Fibroblast of skin of scalp (primary cell): ENCODE measurements at places on chromosomes 3 and 15.

GRCh38 chr15:44482090-44482489, 54.7 kb downstream of the CTDSPL2 start:
- DNase-seq = no peak

GRCh38 chr3:32837789-32838188, 20.0 kb downstream of the TRIM71 start:
- DNase-seq = no peak

DNA sequence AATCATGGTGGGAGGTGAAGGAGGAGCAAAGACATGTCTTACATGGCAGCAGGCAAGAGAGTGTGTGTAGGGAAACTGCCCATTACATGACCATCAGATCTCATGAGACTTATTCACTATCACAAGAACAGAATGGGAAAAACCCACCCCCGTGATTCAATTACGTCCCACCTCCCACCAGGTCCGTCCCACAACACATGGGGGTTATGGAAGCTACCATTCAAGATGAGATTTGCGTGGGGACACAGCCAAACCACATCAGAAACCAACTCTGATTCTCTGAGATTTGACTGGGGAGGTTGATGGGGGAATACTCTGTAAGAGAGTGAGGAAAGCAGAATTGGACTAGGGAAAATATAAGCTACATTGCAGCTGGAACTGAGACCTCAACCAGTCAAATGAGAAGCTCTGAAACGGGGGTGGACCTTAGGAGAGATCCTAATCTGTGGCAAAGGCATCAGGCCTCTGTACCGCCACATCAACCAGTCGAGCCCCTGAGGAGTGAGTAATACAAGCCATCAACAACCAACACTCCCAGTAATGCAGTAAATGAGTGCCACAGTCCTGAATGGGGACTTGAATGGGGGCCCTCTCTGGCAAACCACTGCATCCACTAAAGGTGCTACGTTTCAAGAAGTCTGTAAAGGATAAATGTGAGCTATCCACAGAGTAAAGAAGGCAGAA, 207.9 kb upstream of the GADL1 start:
- no peak for DNase-seq

- no peak for DNase-seq
Measured at GRCh38 chr3:57556459-57557084, 498 bp downstream of the PDE12 start.

- no peak for DNase-seq
Measured at GRCh38 chr15:66845266-66845785, 143.3 kb downstream of the SMAD6 start.

DNA sequence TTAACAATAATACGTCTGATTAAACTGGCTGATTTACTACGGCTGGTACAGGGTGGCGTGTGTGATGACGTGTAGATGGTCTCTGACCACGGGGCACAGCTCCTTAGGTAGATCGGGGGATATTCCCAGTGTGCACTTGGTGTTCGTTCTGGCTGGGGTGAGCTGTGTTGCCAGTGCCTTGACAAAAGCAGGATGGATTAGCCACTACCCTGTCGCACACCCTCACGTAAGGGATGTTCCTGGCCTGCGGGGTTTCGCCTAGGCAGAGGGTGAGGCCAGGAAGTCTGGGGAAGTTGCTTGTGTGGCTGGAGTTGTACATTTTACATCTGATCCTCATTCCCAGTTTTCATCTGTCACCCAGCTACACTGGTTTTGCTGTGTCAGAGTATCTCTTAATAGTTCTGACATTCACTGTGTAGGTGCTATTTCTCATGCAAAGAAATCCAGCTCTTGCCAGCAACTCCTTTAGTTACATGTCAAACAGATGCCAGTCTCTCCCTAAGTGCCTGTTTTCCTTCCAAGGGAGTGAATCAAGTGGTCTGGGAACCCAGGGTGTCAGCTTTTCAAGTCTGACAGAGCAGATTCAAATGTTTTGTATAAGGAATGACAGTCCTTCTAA, 66.1 kb upstream of the CCR4 start:
- DNase-seq = no peak

- DNase-seq = no peak
Measured at GRCh38 chr3:49899815-49900214, 3.9 kb downstream of the MST1R start.

GRCh38 chr15:36359286-36359685, 220.1 kb upstream of the CDIN1 start:
- DNase-seq = no peak

DNA sequence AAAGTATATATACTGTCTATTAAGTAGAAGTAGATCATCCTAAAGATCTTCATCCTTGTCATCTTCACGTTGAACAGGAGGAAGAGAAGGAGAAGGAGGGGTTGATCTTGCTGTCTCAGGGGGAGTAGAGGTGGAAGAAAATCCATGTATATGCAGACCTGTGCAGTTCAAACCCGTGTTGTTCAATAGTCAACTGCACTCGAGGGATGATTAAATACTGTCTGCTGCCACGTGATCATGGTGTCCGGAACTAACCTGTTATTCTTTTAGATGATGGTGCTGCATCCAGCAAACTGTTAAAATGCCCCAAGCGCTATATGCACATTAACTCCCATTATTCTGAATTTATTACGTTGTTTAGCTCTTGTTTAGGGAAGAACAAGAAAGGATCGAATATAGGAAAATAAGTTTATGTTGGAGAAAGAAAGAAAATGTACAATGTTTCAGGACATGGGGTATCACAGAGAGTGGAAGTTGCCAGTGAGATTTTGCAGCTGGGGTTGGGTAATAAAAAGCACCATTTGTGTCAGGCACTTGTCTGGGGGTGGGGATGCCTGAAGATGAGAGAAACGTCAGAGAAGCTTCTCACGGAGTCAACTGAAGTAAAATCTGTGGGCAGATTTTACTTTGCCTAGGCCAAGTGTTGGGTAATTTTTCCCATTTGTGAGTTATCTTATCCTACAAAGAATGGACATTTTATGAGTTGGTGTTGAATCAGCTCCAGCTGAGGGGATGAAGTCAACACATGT, 229.2 kb downstream of the RYR3 start:
- DNase-seq = no peak

DNA sequence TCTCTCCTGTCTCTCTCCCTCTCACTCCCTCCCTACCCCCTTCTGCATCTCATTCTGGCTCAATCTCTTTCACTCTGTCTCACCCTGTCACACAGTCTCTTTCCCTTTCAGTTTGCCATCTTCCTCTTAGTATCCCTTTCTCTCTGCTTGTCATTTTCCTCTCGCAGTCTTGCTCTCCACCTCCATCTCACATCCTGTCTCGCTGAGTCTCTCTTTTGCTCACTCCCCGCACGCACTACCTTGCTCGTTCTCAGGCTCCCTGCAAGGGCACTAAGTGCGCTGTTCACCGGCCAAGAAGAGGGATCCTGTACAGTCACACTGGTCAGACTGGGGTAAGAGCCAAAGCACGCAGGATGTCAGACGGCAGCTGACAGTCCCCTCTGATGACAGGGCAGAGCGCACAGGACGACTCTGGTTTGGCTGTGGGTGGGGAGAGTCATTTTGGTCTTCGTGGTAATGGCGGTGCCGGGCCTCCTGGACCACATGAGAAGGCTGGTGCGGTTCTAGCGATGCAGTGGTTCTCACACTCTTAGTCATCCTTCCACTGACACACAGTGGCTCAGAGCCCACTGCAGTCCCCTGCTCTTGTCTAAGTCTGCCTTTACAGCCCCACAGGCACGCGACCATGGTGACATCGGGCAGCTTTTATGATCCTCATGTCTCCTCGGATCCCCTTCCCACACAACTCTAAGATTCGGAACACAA, 356.8 kb downstream of the FOXP1 start:
- peak; percentile 56 for DNase-seq

GRCh38 chr15:31325595-31326155, 960 bp upstream of the KLF13 start:
- peak; percentile 57 for DNase-seq
